ENCODE measurements at places on chromosomes 13 and 19.

DNA sequence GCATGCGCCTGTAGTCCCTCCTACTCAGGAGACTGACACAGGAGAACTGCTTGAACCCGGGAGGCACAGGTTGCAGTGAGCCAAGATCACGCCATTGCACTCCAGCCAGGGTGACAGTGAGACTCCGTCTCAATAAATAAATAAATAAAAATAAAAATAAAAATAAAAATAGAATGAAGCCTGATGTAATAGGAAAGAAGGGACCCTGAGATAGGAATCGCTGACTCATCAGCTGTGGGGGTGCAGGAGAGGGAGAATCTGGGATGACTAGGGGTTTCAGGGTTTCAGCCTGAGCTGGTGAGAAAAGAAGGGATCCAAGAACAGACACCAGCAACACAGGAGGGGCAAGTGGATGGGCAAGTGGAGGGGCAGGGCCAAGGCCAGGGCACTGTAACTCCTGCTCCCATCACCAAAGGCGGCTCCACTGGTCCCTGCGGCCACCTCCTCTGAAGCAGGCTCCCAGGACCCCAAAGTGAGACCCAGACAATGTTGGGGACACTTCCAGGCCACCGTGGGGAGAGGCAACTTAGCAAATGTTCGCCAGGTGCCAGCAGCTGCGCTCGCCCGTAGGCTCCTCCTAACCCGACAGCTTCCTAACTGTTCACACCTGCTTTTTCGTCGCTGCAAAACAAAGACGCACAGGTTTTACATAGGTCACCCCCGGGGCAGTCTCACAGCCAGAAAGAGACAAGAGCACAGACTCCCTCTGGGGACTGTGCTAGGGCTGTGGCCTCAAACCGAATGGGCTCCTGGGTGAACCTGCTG, 1.2 kb downstream of the HAUS8 start:
- DNase-seq: no peak

DNA sequence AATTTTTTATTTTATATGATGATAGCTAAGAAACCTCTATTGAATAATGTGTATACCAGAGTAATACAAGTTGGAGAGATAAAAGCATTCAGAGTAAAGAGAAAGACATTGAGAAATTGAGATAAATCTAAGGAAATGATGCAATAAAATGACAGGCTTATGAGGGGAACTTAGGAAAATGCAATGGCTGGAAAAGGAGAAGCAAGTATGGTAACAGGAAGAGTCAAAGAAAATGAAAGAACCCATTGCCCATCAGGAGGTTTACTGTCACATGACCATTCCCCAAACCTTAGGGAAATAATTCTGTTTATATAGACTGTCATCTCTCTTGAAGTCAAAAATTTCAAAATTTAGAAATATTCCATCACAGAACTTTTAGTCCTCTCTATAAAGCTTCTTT, 808.0 kb upstream of the PRR20A start:
- DNase-seq: no peak

DNA sequence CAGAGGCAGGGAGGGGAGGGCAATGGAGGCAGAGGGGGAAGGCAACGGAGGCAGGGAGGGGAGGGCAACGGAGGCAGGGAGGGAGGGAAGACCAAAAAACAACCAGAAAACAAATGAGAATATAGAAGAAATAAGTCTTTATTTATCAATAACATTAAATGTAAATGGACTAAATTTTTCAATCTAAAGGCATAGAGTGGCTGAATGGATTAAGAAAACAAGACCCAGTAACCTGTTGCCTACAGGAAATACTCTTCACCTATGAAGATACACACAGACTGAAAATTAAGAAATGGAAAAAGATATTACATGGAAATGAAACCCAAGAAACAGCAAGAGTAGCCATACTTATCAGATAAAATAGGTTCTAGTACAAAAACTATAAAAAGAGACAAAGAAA, 536.3 kb downstream of the TBC1D4 start:
- DNase-seq: no peak

DNA sequence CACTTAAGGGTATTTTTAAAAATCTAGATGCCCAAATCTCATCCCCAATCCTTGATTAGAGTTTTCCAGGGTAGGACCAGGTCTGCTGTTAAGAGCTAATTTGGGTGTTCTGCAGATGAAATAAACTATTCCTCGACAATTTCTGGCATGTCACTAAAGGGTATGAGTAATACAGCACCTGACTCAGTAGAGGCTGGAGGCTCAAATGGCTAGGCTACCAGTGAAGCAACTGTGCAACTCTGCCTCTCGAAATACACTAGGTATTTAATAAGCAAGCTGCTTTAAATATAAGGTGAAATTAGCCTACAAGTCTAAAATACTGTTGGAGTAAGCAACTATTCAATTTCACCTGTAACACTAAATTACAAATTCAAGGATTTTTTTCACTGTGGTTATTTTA, 1.5 kb downstream of the RNF6 start:
- no peak for DNase-seq

DNA sequence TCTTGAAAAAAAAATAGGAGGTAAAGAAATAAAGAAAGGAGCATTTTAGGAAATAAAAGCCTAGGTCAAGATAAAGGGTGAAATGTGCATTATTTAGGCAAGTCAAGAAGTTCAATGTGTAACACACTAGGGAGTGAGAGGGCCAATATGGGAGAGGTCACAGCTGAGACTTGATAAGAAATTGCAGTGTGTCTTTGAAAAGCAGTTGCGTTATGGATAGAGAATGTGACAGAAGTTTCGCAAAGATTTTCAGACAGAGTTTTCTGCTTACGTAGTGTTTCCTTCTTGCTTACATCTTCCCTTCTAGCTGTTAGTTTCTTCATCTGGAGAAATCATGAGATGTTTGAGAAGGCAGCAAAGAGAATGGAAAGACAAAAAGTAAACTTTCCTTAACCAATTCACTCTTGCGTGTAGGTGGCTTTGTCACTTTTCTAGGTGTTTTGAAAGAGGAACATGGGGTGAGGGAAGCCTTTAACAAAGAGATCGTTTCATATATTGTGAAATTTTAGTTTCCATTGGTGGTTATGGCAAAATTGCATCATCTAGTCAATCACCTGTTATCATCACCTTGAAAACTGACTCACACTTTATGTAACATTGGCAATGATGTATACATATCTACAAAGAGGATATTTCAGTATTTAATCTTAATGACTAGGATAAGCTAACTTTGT, 975.5 kb downstream of the OLFM4 start:
- DNase-seq: no peak
